ENCODE measurements at places on chromosomes 7 and 10.

DNA sequence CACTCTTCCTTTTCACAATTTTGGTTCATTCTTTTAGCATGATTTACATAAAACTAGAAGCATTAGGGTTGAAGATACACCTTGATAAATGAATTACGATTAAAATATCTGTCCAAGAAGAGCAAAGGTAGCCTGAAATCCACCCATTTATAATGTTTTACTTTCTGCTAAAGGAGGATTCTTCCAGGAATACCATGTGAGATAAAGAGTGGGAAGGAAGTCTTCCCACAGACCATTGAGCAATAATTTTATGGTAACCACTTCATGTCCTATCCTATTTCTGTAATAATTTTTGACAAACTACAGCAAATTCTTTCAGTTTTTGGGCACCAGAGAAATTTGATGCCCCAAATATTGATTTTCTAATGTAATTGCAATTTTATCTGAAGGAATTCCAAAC, 150.6 kb upstream of the STEAP4 start:
- DNase-seq: no peak

- DNase-seq: no peak
These were observed 3.6 kb downstream of the FIGNL1 start for GRCh38 chr7:50446542-50446960.

DNA sequence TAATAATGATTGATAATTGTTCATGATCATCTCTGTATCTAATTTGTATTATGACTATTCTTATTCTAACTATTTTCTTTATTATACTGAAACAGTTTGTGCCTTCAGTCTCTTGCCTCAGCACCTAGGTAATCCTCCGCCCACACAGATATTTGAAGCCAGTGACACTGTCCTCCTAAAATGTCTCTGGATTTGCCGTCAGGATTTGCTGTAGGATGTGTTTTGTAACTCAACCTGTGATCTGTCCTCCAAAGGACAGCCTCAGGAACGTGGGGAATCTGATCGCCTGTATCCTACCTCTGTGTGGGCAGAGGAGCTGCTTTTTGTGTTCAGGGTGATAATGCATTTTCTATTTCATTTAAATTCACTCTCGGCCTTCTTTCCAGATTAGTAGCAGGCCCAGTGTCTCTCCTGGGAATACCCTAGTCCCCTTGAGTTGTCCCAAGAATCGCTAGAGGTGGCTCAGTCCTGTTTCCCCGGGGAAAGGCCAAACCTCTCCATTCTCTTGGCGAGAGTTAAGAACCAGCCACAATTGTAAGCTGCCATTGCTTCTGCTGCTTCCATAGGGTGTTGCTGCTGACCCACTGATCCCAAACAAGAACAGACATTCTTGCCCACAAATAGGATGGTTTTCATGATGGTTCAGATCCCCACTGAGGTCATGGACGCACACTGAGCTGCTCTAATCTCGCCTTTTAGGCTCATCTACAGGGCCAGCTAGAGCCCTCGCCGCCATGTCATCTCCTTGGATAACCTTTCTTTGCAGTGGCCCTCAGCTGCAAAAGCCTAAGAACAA, 136.2 kb upstream of the KCNMA1 start:
- no peak for DNase-seq

- no peak for DNase-seq
These were observed 80.9 kb upstream of the ATP6V0A4 start for GRCh38 chr7:138878856-138879255.

- DNase-seq: no peak
These were observed 296.1 kb downstream of the GLRX3 start for GRCh38 chr10:130432271-130432670.

DNA sequence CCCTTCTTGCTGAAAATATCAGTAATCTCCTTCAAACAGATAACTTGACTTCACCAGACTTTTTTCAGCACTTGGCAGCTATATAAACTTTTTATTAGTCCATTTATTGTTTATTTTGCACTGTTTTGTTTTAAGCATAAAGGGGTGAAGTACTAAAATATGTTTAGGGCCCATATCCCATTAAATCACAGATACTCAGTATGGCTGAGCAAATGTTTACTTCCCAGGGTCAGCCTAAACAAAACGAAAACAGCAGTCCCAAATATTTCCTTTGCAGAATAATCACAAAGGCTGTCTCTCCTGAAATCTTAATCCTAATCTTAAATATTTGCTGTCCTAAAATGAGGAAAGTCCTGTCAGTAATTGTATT, 649.6 kb downstream of the TNS3 start:
- no peak for DNase-seq

GRCh38 chr10:653991-654646, 35.3 kb downstream of the DIP2C start:
- DNase-seq: no peak

DNA sequence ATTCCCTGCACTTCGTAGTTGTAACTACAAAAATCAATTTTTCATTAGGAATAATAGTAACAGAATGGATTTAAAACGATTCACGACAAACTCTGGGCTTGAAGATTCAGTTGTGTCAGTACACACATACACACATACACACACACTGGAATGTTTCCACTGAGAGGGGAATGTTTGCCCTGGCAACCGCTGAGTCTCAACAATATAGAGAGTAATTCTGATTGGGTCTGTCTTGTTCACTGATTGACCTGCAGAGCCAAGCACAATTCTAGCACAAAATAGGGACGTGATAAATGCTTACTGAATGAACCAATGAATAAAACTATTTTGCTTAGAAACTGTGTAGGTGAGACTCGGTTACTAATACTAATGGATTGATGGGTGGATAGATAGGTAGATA, 204.4 kb upstream of the CCDC6 start:
- no peak for DNase-seq

DNA sequence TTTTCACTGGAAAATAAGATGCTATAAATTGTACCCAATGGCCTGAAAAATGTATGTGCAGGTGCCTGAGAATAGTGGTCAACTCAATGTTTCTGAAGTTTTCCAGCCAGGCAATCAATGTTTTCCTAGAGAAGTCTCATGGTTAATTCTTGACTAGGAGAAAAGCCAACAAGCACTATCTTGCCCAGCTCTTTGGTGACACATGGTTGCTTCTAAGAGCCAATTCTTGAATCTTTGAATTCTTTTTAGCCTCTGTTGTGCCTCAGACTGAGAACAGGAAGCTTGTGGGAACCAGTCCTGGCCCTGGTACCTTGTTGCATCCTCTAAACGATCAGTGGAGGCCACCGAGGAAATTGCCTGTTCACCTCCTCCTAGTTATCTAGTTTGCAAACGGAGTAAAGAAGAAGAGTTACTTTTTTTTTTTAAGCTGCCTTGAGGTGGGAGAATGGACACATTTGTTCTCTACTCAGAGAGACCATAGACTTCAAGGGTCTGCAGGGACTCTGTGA, 144.0 kb upstream of the MKLN1 start:
- DNase-seq: no peak

DNA sequence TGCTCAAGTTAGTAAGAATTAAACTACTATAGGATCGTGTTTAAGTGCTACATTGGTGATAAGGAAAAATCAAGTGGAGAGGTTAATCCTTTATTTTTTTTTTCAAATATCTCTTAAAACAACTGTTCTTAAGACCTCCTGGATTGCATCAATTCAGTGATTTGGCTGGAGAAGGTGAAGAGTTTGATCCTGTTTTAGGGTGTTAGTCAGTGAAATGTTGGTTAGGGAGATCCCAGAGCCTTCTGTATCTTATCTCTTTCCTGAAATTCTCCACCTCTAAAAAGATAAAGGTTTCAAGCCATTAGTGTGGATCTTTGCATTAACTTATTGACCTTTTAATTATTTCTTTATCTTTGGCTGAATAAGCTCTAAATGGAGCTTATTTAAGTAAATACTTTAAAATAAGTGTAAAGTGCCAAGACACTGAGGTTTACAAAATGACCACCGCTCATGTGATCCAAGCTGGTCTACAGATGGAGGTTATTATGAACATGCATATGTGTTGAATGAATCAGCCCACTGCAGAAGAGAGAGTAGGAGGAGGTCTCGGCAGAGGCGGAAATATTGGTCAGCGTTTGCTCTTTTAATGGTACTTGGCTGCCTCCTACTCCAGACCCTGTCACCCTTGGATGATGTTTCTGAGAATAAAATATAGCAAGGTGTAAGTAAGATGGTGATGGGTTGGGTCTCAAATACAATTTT, 51.8 kb upstream of the BMPER start:
- no peak for DNase-seq

GRCh38 chr10:45558425-45558824, 114.1 kb downstream of the ZFAND4 start:
- no peak for DNase-seq

- DNase-seq: no peak
These were observed 28.2 kb downstream of the CUBN start for GRCh38 chr10:17101257-17101909.

DNA sequence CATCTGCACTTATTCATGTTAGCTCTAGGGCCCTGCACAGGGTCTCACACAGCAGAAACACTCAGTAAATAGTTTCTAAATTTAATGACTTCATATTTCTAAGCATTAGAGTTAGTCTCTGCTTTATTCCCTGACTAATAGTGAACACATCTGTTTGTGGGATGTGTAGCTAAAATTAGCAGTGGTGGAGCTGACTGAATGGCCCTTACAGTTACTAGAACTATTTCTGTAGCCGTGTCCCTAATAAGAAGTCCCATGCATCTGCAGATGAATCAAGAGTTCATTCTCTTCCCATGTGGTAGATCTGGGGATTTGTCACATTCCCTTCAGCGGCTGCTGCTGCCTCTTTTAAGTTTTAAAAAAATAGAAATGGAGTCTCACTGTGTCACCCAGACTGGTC, 11.7 kb downstream of the MAP3K8 start:
- DNase-seq: no peak

DNA sequence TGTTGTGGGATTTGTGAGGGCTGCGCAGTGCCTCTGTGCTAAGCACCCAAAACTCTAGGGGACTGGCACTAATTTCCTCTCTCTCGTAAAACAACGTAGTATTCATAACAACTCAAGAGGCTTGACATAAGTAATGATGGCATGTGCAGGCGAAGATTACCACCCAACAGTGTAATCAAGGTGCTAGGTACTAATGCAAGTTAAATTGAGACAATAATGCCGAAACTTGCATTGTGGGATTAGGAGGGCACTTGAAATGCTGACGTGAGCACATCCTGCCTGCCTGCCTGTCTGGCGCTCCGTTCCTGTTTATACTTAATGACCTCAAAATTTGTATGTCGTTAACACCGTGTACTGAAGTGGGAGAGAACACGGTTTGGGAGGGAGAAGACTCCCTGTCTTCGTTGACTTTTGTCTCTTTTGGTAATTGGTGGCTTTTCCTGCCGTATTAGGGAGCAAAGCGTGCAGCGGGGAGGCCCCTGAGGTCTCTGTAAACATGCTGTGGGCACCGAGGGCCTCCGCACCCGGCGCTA, 139.0 kb downstream of the MGMT start:
- peak; percentile 43 for DNase-seq

DNA sequence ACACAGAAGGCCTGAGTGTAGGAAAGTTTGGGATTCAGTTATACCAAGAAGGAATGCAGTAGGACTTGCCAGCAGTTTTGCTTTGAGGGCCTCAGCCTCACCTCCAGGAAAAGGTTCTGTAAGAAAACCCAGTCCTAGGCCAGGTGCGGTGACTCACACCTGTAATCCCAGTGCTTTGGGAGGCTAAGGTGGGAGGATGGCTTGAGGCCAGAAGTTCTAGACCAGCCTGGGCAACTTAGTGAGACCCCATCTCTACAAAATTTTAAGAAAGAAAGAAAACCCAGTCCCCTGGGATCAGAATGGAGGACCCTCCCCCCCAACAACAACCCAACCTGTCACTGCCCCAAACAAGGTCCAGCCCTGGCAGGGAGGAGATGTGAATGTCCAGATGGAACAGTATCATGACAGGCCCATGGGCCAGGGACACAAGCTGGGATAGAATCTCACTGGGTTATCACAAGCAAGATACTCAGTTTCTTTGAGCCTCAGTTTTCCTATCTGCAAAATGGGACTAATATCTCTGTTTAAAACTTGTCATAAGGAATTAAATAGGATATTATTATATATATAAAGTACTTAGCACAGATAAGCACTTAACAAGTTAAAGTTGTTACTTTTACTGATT, 68.7 kb downstream of the GTF2IRD1 start:
- DNase-seq: no peak

DNA sequence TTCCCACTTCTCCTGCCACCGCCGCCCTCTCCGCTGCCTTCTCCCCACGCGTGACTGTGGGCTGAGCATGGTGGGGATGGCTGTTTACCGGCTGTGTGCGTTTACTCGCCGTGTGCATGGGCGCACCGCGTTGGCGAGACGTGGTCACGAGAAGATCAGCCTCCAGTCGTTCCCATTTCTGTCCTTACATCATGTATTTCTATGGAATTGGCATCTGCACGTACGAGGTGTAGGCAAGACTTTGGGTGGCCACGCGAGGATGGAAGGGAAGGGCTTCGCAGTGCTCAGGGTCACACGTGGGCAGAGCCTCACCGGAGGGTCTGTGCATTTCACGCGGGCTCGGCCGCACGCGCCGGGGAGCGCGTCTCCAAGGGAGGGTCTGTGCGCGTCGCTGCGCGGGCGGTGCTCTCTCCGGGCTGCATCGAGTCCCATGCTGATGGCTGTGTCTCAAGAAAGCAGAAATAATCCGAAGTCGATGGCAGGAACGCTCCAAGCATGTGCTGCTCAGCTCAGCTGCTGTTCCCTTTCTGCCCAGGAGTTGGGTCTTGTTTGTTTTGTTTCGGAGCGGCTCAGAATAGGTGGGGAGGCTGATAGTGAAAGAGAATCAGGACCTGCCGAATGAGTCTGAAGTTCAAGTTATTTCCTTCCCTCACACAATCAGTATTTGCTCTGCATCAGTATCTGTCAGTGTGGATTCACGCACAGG, 973 bp downstream of the CAMK1D start:
- DNase-seq: peak; percentile 85

GRCh38 chr10:120403109-120403508, 53.9 kb upstream of the PLPP4 start:
- DNase-seq: no peak

DNA sequence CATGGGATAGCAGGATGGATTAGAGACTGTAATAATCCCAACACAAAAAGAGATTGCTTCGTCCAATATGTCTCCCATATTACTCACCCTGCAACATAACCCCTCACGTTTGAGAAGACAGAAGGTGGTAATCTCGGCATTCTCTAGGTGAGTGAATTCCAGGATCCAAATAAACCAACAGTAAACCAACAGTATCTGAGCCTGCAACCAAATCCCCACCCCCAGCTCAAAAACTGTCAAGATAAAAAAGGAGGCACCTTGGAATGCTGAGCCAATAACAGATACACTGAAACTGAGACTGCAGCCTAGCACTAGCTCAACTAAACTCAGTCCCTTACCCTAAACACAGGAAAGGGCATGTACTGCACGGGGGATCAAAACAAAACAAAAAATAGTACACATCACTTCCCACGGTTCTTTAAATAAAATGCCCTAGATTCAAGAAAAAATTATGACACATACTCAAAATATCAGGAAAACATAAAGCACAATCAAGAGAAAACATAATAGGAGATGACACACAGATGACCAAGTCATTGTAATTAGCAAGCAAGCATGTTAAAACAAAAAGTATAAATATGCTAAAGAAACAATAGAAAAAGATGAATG, 28.0 kb downstream of the IPMK start:
- no peak for DNase-seq

- no peak for DNase-seq
These were observed 27.1 kb downstream of the BBS9 start for GRCh38 chr7:33156441-33156840.

- DNase-seq: no peak
These were observed 58.3 kb upstream of the DOCK1 start for GRCh38 chr10:126846959-126847358.

GRCh38 chr10:123808906-123809305, 82.7 kb downstream of the CPXM2 start:
- DNase-seq: no peak
